Stimulated activated CD8-positive, alpha-beta memory T cell treated with anti-CD3 and anti-CD28 coated beads, Interleukin-15, amount 100 ng/mL, for 4 hours (primary cell): ENCODE measurements at places on chromosomes 13 and 19.

DNA sequence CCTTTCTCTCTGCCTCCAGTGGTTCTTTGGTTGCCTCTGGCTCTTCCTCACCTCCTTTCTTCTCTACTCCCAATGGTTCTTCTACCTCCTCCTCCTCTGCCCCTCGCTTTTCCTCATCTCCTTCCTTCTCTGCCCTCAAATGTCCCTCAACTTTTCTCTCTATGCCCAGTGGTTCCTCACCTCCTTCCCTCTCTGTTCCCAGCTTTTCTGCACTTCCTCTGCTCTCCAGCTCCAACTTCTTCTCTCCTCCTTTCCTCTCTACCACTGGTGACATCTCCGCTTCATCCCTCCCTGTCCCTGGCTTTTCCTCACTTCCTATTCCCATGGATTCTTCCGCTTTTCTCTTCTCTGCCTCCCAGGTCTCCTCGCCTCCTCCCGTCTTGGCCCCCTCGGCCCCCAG, 7.8 kb downstream of the PALM3 start:
- DNase-seq: no peak

GRCh38 chr19:22595918-22596341, 38.2 kb upstream of the ZNF492 start:
- no peak for DNase-seq

GRCh38 chr13:91359631-91360030, 12.1 kb downstream of the MIR17HG start:
- no peak for DNase-seq

GRCh38 chr13:29583073-29583785, 12.3 kb downstream of the SLC7A1 start:
- no peak for DNase-seq

- DNase-seq: no peak
Measured at GRCh38 chr13:28659621-28659970, 666 bp downstream of the POMP start.

GRCh38 chr13:71829547-71829946, 37.5 kb downstream of the DACH1 start:
- DNase-seq: no peak

- DNase-seq: no peak
Measured at GRCh38 chr19:52190487-52191293, 838 bp downstream of the PPP2R1A start.

DNA sequence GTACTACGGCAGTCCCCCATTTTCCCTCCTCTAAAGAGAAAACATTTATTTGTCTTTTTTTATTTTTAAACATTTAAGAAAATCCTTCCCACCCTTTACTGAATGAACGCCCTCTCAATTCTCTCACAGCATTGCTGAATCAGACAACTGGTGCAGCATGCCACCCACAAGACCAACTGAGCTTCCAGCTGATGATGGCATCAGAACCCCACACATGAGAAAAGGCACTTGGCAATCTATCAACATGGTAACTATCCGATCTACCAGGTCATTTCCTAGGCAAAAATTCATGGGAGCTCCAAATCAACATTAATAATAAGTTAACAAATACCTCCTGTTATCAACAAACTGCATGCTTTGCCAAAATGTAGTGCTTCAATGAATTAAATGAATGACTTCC, 43.1 kb downstream of the LHFPL6 start:
- no peak for DNase-seq

GRCh38 chr13:91813253-91813652, 414.8 kb downstream of the GPC5 start:
- DNase-seq: no peak

DNA sequence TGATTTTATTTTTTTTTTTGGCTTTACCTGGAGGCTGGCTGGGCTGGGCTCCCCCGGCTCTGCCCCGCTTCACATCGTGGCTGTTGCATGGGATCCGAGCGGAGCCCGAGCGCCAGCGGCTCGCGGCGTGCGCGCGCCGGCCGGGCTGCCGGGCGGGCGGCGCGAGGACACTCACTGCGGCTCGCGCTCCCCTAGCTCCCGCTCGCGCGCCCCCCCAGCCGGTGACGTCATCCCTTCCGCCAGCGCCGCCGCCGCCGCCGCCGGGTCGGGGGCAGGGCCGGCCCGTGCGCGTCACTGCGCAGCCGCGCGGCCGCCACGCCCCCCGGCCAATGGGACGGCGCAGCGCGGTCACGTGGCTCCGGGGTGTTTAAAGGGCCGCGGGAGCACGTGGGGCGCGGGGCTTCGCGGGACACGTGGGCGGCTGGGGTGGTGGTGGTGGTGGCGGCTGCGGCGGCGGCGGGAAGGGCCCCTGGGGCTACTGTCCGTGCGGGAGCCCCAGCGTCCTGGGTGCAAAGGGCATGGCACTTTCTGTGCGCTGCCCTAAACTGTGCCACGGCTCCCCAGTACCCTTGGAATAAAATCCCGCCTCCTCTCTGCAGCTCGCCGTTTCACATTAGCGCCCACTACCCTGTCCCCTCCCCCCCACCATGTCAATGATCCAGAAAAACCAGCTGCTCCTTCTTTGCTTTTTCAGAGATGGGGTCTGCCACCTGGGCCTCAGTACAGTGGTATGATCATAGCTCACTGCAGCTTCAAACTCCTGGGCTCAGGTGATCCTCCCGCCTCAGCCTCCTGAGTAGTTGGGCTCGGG, at the start of gene PTPRS:
PTPRS (minus strand) TSS at position 176 of the 811 bp plus-strand sequence. CDS start 54,672 bp downstream, outside the sequence.
- DNase-seq: peak; percentile 37

- DNase-seq: no peak
Measured at GRCh38 chr13:31923134-31923763, 108.3 kb upstream of the FRY start.

DNA sequence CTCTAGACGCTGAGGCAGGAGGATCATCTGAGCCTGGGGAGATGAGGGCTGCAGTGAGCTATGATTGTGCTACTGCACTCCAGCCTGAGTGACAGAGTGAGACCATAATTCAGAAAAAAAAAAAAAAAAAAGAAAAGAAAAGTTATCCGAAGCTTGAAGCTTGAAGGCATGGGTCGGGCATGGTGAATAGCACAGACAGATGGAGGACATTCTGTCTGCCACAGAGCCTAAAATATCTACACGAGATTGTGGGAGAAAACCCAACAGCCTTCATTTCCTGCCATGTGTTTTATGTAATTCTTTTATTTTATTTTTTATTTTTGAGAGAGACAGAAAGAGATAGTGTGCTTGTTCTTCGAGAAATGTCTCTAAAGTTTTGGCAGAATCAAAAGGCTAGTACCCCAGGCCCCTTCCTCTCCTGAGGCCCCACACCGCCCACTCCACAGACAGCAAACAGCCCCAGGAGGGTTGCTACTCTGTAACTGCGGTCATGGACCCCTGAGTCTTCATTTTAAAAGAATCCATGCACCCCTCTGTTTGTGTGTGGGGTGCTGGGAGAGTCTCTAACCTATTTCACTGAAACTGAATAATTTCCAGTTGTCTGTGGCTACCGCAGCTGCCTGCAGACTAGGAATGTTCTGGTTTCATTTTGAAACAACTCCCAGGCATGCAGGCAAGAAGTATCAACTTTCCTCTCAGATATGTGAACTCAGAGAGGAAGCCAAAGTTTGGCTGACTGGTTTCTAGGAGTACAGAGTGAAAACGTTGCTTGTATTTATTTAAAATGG, 38.4 kb upstream of the RCBTB2 start:
- no peak for DNase-seq

DNA sequence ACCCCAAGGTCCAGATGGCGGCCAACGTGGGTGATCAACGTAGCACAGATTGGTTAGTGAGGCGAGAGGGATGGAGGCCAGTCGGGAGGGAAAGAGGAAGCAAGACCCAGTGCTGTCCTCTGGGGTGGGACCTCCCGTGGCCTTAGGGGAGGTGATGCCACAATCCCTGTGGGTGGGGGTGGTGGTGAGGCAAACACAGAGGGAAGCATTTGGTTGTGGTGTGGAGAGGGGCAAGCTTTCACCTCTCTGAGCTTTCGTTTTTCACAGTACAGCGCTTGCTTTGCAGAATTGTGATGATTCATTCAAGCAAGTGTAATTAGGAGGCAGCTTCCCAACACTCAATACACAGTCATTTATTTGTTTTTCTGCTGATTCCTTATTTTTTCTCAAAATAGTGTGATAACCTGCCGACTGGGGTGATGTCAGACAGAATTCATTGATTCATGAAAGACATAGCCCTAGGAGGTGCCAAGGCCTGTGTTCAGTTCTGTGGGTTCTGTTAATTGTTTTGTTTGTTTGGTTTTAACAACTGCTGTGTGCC, 2.4 kb downstream of the LENG8 start:
- DNase-seq: no peak

DNA sequence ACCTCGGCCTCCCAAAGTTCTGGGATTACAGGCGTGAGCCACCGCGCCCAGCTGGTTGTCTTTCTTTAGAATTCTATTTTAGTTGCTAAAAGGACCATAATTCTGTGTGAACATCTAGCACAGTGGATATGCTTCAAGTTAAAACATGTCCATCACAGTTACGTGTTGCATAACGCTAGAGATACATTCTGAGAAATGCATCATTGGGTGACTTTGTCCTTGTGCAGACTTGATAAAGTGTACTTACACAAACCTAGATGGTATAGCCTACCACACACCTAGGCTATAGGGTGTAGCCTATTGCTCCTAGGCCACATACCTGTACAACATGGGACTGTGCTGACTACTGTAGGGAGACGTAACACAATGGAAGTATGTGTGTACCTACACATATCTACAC, 35.4 kb downstream of the DOCK9 start:
- DNase-seq: no peak

GRCh38 chr19:6772028-6772865, at the start of gene VAV1:
Gene VAV1, plus strand, starts transcription at chr19:6772708. Its CDS starts 100 bp downstream, at chr19:6772808.
- peak; percentile 75 for DNase-seq

- DNase-seq: no peak
Measured at GRCh38 chr13:91776611-91777193, 378.3 kb downstream of the GPC5 start.

GRCh38 chr13:40974460-40975407, 44.4 kb downstream of the ELF1 start:
- no peak for DNase-seq

DNA sequence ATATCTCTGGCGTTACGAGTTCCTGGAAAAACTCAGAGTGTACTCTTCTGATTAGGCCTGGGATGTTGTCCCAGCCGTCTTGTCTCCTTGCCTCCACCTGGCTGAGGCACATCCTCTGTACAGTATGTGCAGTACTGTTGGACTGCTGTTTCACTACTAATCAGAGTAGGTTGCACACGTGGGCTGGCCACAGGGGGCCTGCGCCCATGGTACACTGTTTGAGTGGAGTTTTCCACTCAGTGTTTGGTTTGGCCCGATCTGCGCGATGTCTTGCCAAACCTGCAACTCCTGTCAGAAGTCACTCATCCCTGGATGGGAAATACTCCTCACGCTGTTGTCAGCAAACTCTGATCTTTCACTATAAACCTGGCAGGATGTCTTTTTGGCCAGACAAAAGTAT, 189.6 kb upstream of the CSNK1A1L start:
- no peak for DNase-seq

DNA sequence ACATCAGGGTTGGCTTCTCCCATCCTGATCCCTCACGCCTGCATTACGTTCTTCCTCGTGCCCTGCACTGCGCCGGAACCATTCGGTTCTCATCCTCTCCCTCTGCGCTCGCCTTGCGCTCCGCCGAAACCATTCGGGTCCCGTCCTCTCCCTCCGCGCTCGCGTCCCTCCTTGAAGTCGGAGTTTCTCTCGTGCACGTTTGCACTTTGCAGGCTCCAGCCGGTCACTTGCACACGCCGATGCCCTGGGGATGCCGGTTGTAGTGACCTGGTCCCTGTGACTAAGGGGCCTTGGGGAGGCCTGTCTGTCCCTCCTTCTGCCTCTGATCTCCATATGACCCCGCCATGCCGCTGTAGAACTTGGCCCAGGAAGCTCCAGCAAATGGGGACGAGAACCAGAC, 265.8 kb downstream of the TEX29 start:
- no peak for DNase-seq

- no peak for DNase-seq
Measured at GRCh38 chr13:23960566-23961156, 63.4 kb upstream of the C1QTNF9B start.

GRCh38 chr19:42352301-42353259, 27.1 kb downstream of the MEGF8 start:
- no peak for DNase-seq

- no peak for DNase-seq
Measured at GRCh38 chr13:30466358-30466714, 600 bp upstream of the HMGB1 start.

GRCh38 chr13:31706105-31706504, 33.2 kb upstream of the RXFP2 start:
- no peak for DNase-seq

GRCh38 chr13:44140888-44141724, 232.5 kb upstream of the SERP2 start:
- no peak for DNase-seq

DNA sequence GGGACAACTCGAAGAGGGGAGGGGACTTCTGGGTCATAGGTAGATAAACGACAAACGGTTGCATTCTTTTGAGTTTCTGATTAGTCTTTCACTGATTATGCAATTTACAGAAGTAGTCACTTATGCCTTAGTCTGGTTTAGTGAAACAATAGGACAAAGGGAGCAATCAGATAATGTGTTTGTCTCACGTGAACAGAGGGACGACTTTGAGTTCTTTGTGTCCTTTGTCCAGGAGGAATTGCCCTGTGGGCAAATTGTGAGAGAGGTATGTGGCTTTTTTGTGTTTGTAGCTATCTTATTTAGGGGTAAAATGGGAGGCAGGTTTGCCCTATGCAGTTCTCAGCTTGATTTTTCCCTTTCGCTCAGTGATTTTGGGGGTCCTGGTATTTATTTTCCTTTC, 362.9 kb upstream of the PCDH20 start:
- no peak for DNase-seq

- no peak for DNase-seq
Measured at GRCh38 chr13:52383366-52383765, 22.6 kb downstream of the THSD1 start.

DNA sequence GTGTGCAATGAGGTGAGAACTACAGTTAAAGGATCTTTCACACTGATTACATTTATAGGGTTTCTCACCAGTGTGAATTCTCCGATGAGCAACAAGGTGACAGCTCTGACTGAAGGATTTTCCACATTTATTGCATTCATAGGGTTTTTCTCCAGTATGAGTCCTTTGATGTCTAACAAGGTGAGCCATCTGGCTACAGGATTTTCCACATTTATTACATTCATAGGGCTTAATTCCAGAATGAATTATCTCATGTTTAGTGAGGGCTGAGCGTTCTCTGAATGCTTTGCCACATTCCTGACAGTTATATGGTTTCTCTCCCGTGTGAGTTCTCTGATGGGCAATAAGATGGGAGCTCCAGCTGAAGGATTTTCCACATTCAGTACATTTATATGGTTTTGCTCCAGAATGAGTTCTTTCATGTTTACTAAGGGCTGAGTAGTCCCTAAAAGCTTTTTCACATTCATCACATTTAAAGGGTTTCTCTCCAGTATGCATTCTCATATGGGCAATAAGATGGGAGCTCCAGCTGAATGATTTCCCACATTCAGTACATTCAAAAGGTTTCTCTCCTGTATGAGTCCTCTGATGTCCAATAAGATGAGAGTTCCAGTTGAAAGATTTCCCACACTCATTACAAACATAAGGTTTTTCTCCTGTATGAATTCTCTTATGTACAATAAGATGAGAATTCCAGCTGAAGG, 4.4 kb upstream of the C19orf18 start:
- DNase-seq: no peak

- peak; percentile 14 for DNase-seq
Measured at GRCh38 chr13:44436589-44437337, 63.1 kb downstream of the SERP2 start.
